SJCRH30 (cell line): ENCODE measurements at places on chromosomes 6 and 20. TPM values are rescaled to one million over a fixed set of nuclear protein-coding genes. Genes with fewer than 3 reads are reported as not detected.

The HAO1 gene
- total RNA-seq = not detected in 2 replicates

The ARMC2 gene
- 3.5 and 3.8 TPM in 2 replicates for total RNA-seq

The SNX14 gene
- total RNA-seq = 85.3 and 85.7 TPM in 2 replicates

The GMDS gene
- 7.9 and 9.9 TPM in 2 replicates for total RNA-seq

DNA sequence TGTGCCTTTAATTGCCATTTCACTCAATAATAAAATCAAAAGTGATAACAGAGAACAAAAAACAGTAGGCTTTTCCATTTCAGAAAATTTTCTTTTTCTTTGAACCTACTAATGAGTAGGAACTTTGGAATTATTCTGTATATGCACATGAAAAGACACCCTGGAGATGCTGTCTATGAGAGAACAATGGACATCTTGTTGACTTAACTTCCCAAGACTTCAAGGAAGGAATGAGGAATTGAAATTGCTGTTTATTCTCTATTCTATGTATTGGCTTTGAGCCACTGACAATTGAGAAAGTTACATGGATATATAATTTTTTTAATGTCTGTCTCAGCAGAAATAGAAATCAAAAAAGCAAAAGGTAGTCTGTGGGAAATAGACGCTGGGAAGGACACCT lies 98.6 kb upstream of the PCSK2 start:
- no peaks in the 10 kb centered on the region for H3K4me1 ChIP-seq
- DNase-seq = no peak
- no peak overlapping the region for H3K27ac ChIP-seq
- no peaks in the 10 kb centered on the region for H3K36me3 ChIP-seq

GRCh38 chr6:12327391-12327790 lies 37.2 kb downstream of the EDN1 start:
- no peaks in the 10 kb centered on the region for H3K36me3 ChIP-seq
- H3K27me3 ChIP-seq = no peaks in the 10 kb centered on the region
- H3K4me3 ChIP-seq = no peak overlapping the region
- H3K27ac ChIP-seq = no peak overlapping the region
- H3K4me1 ChIP-seq = no peaks in the 10 kb centered on the region
- no peak for DNase-seq

DNA sequence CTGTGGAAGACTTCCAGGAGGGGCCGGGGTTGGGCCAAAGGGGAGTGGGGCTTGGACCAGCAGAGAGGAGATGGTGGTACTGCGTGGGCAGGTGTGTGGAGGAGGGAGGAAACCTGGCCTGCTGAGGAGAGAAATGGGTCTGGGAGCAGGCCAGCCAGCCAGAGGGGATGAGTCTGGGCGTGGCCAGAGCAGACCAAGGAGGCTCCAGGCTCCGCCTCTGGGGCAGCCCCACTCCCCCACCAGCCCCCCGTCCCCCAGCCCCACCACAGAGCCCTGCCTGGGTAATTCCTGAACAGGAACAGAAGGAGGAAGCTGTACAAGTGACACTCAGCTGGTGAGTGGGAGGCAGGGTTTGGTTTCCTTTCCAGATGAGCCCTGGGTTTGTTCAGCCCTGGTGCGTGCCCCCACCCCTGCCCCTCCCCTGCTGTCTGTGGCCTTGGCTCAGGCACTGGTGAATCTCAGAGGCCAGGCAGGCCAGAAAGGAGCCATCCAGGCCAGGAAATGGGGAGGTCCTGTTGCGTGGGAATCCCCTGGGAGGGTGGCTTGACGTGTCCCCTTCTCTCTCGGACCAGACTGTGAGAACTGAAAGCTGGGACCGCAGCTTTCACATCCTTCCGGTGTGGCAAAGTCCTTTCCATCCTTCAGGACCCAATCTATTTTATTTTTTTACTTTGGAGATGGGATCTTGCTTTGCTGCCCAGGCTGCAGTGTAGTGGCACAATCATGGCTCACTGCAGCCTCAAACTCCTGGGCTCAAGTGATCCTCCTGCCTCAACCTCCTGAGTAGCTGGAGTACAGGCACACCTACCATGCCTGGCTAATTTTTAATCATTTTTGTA lies 9.4 kb upstream of the SRC start:
- H3K27me3 ChIP-seq = no peaks in the 10 kb centered on the region
- no peak for DNase-seq
- peaks cover 13% of the 10 kb centered on the region for H3K4me1 ChIP-seq

GRCh38 chr20:20890751-20891150 lies 178.3 kb upstream of the RALGAPA2 start:
- peaks cover 46% of the 10 kb centered on the region for H3K4me1 ChIP-seq
- DNase-seq = no peak
- H3K36me3 ChIP-seq = no peaks in the 10 kb centered on the region
- H3K27me3 ChIP-seq = no peaks in the 10 kb centered on the region
- H3K4me3 ChIP-seq = no peak overlapping the region

- H3K4me3 ChIP-seq = no peak overlapping the region
- no peaks in the 10 kb centered on the region for H3K27me3 ChIP-seq
- no peak for DNase-seq
- H3K4me1 ChIP-seq = peaks cover 8% of the 10 kb centered on the region
- no peaks in the 10 kb centered on the region for H3K36me3 ChIP-seq
- H3K27ac ChIP-seq = no peak overlapping the region
Observed at GRCh38 chr6:69063401-69063800, 428.3 kb downstream of the ADGRB3 start.

DNA sequence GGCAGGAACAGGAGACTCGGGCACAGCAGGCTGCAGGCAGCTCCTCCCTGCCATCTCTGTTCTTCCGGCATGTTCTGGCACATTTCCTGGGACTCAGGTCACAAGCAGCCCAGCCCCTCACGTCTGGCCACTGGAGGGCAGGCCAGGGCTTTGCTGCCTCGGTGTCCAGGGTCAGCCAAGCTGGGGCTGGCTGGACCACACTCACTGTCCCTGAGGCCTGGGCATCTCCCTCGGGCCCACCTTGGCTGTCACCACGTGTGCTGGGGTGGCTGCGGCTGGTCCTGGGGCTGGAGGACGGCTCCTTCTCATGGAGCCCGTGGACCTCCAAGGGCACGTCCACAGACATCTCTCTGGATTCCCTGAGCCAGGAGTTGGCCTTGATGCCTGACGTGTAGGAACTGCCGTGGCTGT lies 18.5 kb downstream of the FRMD1 start:
- no peaks in the 10 kb centered on the region for H3K36me3 ChIP-seq
- H3K4me1 ChIP-seq = no peaks in the 10 kb centered on the region
- peak; percentile 61 for DNase-seq
- no peak overlapping the region for H3K4me3 ChIP-seq

- H3K4me3 ChIP-seq = no peak overlapping the region
- no peaks in the 10 kb centered on the region for H3K27me3 ChIP-seq
- H3K36me3 ChIP-seq = no peaks in the 10 kb centered on the region
- peaks cover 20% of the 10 kb centered on the region for H3K4me1 ChIP-seq
- no peak overlapping the region for H3K27ac ChIP-seq
Observed at GRCh38 chr6:126185774-126186173, 154.1 kb upstream of the CENPW start.

- no peaks in the 10 kb centered on the region for H3K27me3 ChIP-seq
- H3K27ac ChIP-seq = no peak overlapping the region
- no peak overlapping the region for H3K4me3 ChIP-seq
- no peak for DNase-seq
- H3K36me3 ChIP-seq = peaks cover 9% of the 10 kb centered on the region
Observed at GRCh38 chr20:25369971-25370370, 20.7 kb downstream of the ABHD12 start.

DNA sequence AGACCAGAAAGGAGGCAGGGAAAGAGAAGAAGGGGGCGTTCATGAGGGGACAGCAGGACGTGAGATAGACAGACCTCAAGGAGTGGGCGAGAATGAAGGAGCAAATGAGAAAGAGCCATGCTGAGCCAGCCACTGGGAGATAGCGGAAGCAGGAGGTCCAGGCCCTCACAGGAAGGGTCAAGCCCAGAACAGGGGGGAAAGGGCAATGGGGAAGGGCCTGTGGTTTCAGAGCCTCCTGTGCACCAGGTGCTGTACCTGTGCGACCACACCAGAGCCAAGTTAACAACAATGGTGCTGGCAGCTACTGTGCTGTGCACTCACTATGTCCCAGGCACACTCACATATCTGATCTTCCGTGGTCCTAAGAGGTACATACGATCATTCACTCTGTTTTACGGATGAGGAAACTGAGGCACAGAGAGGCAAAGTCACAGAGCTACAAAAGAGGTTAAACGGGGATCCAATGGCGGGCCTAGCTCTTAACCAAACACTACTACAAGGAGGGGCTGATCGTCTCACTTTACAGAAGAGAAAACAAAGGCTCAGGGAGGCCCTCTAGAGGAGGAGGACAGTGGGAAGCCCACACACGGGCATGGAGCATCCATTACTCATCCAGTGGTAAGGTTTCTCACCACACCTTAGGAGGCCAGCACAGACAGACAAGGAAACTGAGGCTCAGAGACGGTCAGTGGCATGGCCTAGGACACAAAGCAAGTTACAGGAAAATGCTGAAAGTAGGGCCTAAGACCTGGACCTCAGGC lies 129.1 kb downstream of the PREX1 start:
- H3K27ac ChIP-seq = peak overlapping the region; percentile 10; the same call in 1 of the 2 replicates
- no peak for DNase-seq
- no peak overlapping the region for H3K4me3 ChIP-seq
- H3K27me3 ChIP-seq = no peaks in the 10 kb centered on the region

GRCh38 chr20:32965581-32966373 lies 38.5 kb downstream of the SUN5 start:
- peak; percentile 2 for DNase-seq
- peaks cover under 1% of the 10 kb centered on the region; the same call in 1 of the 2 replicates for H3K4me1 ChIP-seq
- no peaks in the 10 kb centered on the region for H3K36me3 ChIP-seq
- no peak overlapping the region for H3K27ac ChIP-seq
- H3K27me3 ChIP-seq = 0 out of 2 replicates have a peak, but pooled peaks cover 5% of the 10 kb centered on the region
- H3K4me3 ChIP-seq = no peak overlapping the region
